H7 (cell line): ENCODE measurements at places on chromosomes 16 and 17.
A peak's percentile ranks its signal among the peaks of the same experiment; 100 is the strongest.

DNA sequence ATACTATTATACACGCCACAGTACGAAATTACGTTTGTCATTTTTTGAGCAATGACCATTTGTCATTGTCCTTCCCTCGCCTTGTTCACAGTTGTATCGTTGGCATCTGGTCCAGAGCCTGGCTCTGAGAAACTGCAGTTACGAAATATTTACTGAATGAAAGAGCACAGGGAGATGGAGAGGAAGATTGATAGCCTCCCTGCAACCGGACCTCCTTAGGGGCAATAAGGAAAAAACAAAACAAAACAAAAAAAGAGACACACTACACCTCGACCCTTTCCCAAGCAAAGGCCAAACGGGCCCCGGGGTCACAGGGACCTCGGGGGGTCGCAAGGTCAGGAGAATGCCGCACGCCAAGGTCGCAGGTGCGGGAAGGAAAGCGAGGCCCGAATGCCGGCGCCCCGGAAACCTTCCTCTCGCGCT is 857 bp downstream of the GOT2 start:
- DNase-seq, result no peak

DNA sequence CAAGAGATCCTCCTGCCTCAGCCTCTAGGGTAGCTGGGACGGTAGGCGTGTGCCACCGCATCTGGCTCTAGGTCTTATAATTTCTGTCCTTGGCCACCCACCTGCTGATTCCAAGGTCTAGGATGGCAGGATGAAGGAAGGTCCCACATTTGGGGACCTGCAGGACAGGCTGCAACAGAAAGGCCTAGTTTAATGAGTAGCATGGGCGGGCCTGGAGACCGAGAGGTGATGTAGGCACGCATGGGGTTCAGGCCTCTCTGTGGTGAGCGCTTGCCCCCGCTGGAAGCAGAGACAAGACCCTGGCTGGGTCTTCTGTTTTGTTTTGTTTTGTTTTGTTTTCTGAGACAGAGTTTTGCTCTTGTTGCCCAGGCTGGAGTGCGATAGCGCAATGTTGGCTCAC is 33.7 kb downstream of the TMEM235 start:
- DNase-seq, result no peak

GRCh38 chr16:14565688-14566025 is 64.4 kb downstream of the PARN start:
- no peak for DNase-seq

- no peak for DNase-seq
Observed at GRCh38 chr17:82640036-82640435, 8.2 kb downstream of the WDR45B start.

DNA sequence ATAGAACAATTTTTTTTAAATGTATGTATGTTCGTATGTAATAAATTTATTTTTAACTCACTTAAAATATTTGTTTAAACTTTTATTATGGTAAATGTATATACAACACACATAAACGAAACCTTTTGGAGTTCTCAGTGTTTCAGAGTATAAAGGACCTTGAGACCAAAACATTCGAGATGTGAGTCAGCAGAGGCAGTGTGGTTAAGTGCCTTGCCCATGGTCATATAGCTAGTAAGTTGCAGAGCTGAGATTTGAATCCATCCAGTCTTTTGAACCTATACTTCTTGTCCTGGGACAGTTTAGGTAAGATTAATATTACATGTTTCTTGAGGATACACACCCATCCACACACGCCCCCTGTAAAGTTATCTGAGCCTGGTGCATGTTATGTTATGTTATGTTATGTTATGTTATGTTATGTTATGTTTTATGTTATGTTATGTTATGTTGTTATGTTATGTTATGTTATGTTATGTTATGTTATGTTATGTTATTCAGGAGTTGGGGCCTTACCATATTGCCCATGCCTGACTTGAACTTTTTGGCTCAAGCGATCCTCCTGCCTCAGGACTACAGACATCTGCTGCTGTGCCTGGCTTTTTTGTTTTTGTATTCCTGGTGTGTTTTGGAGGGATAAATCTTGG is 41.8 kb downstream of the TNRC6A start:
- no peak for DNase-seq

DNA sequence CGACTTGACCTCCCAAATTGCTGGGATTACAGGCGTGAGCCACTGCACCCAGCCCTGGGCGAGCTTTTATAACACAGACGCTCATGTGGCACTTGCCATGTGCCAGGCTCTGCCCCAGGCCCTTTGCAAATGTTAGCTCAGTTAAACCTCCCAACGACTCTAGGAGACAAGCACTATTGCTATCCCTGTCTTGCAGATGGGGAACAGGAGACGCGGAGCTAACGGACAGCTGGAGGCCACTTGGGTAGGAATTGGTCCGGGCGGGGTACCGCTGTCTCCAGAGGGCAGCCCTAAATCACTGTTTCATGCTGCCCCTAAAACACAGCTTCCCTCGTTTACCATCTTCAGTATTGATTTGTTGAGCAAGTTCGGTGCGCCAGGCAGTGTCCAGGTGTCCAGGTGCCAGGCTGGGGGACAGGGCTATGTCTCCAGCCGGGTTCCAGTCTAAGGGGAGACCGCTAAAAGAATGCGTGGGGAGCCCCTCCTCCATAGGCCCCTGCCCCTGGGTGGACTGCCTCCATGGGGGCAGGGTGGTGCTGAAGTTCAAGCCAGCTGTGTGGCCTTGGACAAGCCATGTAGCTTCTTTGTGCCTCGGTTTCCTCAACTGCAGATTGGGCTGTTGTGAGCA is 23.7 kb downstream of the TMEM235 start:
- DNase-seq, result no peak

GRCh38 chr16:86956437-86956836 is 360.8 kb downstream of the C16orf95 start:
- DNase-seq, result no peak

DNA sequence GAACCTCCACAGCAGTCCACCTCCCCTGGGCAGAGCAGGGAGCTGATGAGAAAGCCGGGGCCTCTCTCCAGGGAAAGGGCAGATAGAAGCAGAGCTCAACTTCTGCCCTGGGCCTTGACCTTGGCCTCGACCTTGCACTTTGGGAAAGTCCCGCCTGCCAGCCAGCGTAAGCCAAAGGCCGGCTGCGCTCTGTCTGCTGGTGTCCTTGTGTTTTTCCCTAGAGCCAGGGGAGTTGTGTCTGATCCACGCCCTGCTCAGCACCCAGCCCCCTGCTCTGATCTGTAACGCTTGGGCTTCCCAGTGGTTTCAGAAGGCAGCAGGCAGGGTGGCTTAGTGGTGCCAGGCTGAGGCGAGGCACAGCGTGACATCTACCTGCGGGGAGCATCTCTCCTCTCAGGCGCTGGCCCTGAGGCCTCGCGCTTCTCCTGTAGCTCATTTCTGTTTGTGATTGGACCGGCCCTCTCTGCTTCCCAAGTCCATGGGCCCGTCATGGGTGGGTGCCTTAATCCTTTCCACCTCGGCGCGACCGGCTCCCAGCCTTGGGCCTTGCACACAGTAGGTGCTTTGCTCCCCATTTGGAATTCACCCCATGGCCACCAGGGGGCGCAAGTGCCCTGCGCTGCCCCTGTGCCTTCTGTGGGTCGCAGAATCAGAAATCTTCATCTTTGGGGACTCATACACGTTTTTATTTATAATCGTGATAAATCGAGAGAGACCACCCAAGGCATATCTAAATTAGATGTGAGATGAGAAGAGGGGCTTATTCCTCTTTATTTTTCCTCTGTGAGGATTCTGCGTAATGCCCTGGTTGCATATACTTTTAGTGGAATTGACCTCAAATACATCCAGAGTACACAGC is 24.2 kb downstream of the SGSH start:
- DNase-seq, result peak; percentile 89

GRCh38 chr16:17235147-17235815 is 235.5 kb downstream of the XYLT1 start:
- DNase-seq, result no peak

DNA sequence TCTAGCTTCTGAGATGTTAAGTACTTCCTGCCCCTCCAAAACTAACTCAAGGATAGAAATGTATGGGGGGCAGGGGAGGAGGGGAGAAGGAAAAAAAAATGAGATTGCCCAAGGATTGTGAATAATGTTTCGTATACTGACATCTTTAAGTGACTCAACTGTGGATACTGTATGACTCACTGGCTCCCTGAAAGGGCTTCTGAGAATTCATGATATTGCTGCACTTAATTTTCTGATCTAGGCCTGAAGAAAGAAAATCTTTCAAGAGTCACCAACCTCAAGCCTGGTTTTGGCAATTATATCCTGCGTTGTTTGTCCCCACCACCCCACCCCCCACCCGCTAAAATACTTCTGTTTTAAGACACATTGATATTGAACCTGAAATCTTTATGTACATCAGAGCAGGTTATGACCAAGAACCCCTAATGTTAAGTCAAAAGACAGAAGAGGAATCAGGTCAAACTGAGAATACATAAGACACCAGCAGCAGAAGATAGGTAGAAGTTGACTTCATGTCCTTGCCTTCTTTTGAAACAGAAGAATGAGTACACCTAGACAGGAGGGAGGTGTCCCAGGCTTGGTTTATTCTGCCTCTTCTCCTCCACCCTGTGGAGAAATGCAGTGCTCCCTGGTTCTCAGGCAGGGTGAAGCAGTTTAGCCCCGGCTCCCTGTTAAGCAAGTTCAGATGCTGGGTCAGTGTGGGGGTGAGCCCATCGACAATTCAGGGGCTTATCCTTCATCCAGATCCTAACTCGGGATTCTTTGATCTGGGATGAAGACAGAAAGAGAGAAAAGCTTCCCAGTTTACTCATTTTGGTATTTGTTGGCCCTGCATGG is 3.3 kb upstream of the FBXL20 start:
- no peak for DNase-seq

DNA sequence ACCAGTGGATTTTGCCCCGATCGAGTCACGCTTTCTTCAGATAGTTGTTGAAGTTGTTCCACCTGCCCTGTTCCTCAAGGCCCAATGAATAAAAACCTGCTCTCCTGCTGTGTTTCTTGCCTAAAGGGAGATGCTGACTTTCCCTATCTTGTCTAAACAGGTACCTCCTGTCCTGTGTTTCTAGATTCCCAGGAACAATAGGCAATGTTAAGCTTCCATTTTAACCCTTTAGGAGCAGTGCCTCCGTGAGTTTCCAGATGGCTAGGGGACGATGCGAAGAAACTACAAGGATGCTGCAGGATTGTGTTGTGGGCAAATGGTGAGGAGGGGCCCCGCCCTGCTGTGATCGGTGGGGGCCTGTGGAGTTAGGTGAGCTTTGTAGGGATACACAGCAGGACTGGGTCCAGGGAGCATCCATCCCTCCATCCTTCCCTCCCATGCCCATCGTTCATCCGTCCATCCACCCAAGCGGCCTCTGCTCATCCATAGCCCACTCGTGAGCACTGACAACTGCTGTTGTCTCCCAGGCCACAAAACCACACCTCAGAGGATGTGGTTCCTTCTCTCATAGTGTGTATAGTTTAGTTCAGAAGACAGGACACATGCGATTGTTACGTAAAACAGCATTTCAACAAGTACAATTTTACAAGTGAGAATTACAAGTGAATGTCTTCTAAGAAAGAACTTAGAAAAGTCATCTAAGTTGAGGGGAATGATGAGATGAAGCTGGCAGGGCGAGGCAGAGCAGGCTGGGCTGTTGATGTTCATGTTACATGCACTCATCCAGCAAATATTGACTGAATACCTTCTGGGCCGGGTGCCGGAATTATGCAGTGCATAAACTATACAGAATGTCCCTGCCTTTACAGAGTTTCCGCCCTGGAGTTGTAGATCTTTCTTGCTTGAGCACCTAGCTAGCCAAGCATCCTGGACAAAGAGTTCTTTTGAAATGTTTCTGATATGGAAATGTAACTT is 5.2 kb downstream of the ARSG start:
- peak; percentile 49 for DNase-seq
